ENCODE measurements at places on chromosomes 2 and 18.

GRCh38 chr18:23400918-23401317 is 52.2 kb upstream of the RIOK3 start:
- no peak for DNase-seq

DNA sequence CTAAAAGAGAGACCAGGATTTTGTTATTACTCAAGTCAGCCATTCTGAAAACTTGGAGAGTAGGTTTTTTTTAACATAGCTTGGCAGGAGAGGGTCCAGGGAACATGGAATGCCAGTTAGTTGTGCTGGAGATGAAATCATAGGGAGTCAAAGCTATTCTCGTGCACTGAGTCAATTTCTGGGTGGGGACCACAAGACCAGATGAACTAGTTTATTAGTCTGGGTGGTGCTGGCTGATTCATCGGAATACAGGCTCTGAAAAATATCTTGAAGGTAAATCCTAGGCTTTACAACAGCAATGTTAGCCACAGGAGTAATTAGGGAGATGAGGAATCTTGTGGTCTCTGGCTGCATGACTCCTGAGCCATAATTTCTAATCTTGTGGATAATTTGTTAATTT is 921.4 kb downstream of the TRIB2 start:
- DNase-seq = peak; percentile 7

- DNase-seq = no peak
Observed at GRCh38 chr2:28148000-28148399, 244.7 kb upstream of the FOSL2 start.

GRCh38 chr18:26119246-26119645 is 14.4 kb upstream of the PSMA8 start:
- DNase-seq = no peak

DNA sequence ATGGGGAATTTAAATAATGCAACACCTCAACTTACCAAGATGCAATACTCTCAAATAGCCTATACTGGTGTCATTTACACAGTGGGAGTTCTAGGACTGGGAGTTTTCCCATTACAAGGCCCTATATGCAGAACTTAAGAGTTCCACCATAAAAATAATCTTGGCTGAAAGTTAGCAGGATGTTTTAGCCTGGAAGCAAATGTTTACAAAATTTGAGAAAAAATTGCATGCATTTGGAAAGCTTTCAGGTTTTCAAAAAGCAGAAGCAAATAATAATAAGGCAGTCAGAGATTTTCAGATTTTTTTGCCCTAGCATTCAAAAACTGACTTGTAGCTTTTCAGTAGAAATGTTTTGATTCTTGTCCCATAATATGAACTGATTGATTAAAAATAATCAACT is 397.3 kb downstream of the ARHGAP15 start:
- DNase-seq = no peak

DNA sequence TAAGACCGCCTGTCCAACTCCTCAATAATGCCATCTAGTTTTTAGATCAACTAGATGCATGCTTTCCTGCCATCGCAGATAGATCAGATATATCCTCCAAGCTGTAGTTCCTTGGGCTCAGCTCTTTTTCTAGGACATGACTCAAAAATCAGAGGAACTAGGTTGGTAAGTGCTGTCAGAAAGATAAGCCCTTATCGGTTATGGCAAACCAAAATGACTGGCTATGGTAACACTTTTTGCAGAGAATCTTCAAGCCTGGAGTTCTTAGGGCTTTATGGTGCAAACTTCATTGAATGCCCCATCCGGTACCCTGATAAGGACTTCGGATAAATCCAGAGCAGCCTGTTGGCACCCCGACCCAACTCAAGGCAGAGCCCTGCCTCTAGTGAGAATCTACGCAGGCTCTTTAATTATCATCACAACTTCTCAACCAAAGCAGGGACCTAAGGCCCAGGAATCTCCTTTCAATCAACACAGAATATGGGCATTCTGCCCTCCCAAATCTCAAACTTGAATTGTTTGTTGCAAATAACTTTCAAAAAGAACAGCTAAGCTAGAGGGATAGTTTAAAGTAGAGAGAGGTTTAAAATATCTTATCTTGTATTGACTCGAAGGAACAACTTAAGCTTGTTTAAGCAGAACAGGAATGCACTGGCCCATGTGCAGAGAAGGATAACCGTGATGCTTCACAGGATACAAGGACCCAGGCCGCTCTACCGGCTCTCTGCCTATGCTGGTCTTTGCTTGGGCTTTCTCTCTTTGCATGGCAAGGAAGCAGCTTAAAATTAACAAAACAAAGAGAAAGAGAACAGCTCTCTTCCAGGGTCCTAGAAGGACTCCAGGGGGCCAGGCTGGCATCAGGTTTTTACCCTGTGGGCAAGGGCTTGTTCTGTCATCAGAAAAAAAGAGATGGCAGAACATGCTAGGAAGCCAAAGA is 3.4 kb upstream of the CYP1B1 start:
- peak; percentile 27 for DNase-seq

GRCh38 chr2:68689553-68690537 is 44.8 kb upstream of the ARHGAP25 start:
- no peak for DNase-seq

- no peak for DNase-seq
Observed at GRCh38 chr2:13968811-13969210, 663.7 kb upstream of the LRATD1 start.

- DNase-seq = no peak
Observed at GRCh38 chr2:214156971-214157370, 253.9 kb upstream of the VWC2L start.

DNA sequence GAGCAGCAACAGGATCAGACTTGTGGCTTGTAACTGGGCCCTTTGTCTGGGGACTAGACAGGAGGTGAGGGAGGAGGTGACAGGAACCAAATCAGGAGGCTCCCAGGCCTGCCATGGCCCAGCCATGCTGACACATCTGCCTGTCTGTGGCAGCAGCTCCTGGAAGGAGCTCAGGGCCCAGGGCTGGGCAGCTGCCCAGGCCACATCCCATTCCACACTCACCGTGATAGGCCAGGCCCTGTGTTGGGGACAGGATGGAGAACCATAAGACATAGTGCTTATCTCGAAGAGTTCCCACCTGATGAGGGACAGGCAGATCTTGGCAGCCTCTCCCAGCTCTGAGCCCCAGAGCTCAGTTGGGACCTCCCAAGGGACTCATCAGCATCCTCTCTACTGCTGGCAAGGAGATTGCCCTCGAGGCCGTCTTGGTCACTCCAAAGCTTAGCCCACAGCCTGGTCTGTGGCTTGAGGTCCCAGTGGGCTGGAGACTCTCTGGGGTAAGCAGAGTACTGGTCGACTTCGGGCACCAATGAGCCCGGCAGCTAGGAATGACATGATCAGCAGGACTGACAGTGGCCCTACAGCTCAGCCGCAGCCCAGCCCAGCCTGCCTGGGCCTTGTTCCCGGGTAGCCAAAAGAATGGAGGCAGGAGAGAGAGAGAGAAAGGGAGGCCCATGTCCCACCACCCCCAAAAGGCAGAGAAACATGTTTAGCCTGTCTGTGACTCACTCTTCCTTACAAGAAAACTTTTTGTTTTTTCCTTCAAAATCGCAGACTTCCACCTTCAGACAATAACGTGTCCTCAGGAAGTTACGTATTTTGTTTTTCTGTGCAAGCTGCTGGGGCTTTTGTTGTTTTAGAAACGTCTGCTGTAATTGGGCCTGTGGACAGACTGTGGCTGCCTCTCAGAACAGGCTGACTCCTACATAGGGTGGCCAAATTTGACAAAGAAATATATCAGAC is 82.1 kb downstream of the HS1BP3 start:
- peak; percentile 48 for DNase-seq

- DNase-seq = peak; percentile 98
Observed at GRCh38 chr2:236745420-236746210, 176.0 kb downstream of the ACKR3 start.

- DNase-seq = peak; percentile 20
Observed at GRCh38 chr18:54561706-54562267, 29.3 kb upstream of the DYNAP start.

GRCh38 chr18:4172196-4173100 is 282.7 kb downstream of the DLGAP1 start:
- no peak for DNase-seq

DNA sequence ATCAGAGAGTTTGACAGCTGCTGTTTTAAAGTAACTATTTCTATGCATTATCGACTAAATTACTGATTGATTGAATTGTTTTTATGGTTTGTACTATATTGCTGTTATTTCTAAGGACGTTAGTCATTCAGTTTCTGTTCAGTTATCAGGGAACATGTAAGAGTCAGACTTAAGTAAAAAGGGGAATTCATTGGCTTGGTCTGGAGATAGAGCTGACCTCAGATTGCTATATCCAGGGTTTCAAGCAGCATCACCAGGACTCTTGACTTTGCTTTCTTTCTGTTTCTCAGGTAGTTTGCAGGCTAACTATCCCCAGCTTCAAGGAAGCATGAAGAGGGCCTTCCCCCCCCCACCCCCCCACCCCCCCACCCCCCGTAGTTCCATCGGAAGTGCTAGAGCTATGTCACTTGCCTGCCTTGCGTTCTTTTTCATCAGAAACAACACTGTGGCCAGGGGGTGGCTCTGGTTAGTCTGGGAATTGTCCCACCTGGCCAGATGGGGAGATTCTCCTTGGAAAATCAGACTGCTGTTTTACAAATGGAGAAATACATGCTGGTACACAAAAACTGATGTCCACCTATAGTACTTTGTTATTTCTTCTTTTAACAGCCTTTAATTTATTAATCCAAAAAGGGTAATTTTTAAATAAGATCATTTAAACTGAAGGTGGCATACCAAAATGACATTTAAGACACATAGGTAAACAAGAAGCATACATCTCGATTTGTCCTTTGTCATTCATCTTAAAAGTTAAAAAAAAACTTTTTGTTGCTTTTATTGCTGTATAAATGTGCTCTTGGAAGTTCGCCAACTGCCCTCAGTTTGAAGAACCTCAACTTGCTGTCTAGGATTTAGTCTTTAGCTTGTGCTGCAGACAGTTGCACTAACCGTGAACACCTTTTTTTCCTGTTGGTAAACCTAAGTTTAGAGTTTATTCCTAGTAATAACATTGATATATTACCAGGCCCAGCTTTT is 9.4 kb downstream of the SMAD4 start:
- no peak for DNase-seq

DNA sequence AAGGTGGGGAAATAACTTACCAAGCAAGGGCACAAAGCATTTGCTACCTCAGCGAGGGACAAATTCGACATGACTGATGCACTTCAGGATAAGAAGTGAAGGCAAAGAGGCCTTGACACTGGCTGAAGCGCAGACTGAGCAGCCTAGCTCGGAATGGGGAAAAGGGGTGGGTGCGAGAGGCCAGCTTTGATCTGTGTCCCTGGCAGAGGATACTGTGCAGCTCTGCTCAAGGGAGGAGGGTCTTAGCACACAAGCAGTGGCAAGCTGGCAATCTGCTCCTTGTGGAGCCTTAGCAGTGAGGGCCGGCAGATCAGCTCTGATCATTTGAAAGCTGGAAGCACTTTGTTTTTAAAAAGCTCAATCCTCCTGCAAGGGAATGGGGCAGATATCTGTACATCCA is 222.3 kb downstream of the ZBTB7C start:
- DNase-seq = no peak

GRCh38 chr18:9604348-9604747 is 10.0 kb downstream of the PPP4R1 start:
- no peak for DNase-seq

DNA sequence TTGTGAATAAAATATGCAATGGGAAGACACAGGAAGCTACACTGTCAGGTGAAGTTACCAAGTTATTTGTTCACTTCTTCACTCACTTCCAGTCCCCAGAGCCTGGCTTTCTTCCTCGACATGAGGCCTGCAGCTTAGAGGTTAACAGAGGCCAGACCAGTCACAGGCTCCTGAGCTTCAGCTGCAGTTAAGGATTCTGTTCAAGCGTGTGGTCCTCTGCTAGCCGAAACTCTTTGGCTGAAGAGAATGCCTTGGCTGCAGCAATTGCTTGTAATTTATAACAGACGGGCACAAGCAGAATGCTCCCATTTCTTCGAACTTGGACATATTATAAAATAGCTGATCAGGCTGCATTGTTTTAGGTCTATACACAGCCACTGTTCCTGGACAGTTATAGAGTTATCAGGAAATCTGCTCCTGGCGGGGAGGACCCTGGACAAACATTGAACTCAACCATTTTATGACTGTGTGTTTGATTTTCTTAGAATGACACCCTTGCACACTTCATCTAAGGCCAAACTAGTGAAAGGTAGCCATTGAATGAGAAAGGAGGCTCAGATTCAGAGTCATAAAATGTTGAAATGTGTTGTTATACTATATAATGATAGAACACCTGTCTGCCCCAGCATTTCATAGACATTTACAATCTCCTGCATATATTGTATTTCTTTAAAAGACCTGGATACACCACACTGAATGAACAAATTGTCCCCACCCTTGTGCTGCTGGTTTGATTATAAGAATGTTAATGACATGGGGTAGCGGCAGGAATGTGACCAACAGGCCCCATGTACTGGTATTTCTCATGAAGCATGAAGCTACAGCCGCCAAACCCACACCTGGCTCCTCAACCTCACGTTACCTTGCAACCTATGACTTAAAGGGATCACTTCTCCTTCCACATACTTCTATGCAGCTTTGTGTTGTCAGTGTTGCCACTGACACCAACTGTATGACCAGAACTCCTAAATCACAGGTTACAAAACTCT is 153.6 kb downstream of the TDRD15 start:
- no peak for DNase-seq

GRCh38 chr2:175804122-175804521 is 197.9 kb downstream of the LNPK start:
- DNase-seq = no peak

GRCh38 chr2:182611009-182611408 is 105.0 kb upstream of the DNAJC10 start:
- no peak for DNase-seq

- peak; percentile 64 for DNase-seq
Observed at GRCh38 chr2:33634261-33634910, 35.3 kb upstream of the FAM98A start.

DNA sequence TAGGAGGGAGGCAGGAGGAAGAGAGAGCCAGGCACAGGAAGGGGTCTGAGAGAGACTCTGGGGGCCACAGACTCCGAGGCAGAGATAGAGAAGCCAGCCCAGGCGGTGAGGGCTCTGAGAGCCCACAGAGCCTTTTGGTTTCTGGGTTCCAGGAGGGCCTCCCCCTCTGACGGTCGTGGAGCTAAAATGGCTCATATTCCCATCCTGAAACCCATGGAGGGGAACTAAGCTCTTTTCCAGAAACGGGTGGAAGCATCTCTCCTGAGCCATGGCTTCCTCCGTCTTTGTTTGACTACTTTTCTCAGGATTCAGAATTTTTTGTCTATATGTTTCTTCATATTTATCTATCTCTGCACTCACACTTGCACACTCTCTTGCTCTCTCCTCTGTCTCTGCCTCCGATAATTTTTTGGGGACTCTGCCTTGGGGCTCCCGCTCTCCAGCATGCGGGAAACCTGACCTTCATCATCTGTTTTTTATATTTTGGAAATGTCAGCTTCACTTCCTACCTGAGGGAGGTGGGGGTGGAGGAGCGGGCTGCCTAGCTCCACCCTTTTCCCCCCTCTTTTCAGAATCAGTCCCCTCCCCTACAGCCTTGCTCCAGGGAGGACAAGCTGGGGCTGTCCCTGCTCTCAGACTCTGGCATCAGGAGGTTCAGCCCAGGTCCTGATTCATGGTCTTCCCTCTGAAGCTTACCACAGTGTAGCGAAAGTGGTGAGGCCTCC is 5.0 kb upstream of the PKDCC start:
- no peak for DNase-seq

Measured in trophoblast cell (in vitro differentiated cells and primary cell).